ENCODE measurements at places on chromosomes 11 and 22.

DNA sequence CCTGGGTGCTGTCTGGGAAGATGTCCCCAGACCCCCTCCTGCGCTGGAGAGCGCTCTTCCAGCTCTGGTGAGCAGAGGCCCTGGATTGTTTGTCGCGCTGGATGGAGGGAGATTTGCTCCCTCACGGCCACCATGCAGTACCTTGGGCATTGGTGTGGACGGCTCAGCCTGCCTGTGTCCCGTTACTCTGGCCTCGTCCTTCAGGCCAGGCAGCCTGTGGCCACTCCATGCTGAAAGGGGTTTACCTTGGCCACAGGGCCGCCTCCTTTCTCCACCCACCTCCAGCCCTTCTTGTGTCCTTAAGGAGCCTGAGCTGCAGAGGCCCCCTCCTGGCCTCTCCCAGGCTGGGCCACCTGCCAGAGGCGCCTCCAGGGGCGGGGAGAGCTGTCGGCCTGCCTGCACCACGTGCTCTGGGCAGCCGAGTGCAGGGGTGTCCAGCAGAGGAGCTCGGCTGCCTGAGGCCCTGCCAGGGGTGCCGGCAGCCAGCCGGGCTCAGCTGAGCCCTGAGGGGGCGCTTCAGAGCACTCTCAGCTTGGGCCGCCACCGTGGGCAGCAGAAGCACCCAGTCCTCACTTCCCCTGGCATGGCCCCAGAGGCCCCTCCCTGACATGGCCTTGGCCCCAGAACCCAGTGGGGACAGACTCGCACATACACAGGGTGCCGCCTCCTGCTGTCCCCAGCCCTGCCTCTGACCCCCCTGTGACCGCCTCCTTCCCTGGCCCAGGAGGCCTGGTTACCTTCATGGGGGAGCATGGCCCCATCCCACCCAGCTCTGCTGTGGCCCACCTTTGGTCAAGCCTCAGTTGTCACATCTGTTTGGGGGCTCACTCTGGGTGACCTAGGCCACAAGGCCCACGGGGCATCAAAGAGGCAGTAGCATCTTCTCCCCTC is 3.4 kb downstream of the CCND1 start:
- DNase-seq = no peak

GRCh38 chr11:93728792-93729128 is 12.5 kb downstream of the TAF1D start:
- no peak for DNase-seq

DNA sequence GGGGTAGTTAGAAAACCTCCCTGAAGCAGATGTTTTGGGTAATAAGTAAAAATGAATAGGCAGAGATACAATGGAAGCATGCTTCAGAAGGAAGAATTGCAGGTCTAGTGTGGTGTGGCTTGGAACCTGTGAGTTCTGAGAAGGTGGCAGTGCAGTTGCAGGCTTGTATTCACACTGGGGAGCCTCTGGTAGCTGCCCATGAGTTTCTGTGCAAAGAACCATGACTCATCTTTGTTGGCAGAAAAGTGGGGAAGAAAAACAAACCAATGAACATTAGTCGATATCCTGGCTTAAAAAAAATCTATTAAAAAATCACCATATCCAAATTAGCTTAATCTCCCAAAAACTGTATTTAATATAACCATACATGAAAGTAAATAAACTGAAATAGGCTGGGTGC is 232.6 kb downstream of the FAT3 start:
- DNase-seq = no peak

GRCh38 chr22:40366068-40366467 is 4.3 kb upstream of the SGSM3 start:
- no peak for DNase-seq

GRCh38 chr11:124190298-124191139 is 7.4 kb downstream of the OR10D3 start:
- no peak for DNase-seq

DNA sequence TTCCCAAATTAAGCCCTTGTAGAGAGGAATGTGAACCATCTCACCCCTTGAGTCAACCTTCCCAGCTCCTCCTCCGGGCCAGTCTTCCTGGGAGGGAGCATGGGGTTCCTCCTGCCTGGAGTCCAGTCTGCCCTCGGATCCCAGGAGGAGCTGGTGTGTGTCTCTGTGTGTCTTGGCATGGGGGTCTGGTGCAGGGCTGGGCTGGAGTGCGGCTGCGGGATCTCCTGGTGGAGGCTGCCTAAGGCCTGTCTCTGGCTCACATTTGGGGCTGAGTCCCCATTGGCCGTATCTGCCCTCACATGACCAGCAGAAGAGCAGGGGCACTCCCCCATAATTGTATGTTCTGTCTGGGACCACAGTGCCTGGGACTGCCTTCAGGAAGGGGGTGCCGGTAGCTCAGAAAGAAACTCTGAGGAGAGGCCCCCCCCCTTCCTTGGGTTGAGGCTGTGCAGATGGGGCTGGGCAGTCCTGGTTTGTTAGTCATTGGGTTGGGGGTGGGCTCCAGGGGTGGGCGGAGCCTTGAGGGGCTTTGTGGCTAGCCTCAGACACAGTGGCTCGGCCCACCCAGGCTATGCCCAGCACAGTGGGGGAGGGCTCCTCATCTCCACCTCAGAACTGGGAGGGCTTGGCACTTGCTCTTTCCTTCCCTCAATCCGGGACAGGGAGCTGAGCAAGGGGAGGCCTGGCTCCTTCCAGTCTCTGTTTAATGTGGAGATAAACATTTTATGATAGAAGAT is 2.9 kb downstream of the C1QTNF5 start:
- no peak for DNase-seq

DNA sequence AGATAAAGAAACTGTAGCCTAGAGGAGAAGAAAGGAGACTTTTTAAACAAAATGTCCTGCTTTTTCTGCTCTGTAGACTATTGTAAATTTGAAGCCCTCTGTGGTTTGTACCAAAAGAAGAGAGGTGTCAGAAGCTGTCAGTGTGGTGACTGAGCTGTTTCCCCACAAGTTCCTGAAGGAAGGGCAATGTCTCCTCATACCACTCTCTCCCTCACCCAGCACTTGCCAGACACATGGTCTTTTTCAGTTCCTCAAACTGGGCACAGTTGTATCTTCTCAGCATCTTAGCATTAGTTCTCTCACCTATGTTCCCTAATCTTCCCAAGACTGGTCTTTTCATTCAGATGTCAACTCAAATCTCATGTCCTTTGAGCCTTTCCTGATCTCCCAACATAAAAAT is 4.3 kb downstream of the BCO2 start:
- no peak for DNase-seq

DNA sequence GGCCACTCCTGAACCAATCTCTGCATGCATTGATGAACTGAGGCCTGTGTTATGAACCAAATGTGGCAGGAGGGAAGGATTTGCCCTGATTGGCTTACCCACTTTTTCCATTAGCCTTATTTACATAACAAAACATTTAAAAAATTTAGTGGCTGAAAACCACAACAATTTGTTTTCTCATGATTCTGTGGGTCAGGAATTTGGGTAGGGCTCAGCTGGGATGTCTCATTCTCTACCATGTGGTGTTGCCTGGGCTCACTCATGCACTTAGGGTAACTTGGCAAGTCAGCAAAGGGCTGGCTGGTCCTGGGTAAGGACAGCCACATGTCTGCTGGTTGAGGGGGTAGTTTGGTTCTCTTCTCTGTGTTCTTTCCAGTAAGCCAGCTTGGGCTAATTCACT is 35.1 kb upstream of the CYP2R1 start:
- no peak for DNase-seq

GRCh38 chr11:19560156-19560555 is 152.5 kb upstream of the NAV2 start:
- DNase-seq = no peak

GRCh38 chr11:14041040-14041439 is 78.5 kb downstream of the SPON1 start:
- no peak for DNase-seq

DNA sequence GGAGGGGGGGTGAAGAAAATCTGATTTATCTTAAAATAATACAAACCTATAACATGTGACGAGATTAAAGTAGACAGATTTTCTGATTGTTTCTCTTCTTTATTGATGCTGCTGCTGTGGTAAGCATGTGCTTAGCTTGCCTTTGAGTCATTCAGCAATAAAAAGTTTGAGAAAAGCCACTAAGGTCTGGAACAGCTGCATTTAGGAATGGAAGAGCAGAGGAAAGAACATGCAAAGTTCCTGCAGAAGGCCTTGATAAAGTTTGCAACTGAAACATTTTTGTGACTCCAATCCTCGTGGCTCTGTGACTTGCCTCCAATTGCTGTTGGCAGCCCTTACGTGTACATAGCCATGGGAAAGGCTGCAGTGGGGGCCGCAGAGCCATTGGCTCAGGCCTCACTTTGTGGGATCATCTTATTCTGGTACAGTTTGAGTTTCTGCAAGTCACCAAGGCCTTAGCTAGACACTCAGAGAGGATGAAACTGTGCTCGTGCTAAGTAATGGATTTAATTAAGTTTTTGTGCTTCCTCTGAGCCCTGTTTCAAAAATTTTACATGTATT is 370.2 kb downstream of the AASDHPPT start:
- no peak for DNase-seq

DNA sequence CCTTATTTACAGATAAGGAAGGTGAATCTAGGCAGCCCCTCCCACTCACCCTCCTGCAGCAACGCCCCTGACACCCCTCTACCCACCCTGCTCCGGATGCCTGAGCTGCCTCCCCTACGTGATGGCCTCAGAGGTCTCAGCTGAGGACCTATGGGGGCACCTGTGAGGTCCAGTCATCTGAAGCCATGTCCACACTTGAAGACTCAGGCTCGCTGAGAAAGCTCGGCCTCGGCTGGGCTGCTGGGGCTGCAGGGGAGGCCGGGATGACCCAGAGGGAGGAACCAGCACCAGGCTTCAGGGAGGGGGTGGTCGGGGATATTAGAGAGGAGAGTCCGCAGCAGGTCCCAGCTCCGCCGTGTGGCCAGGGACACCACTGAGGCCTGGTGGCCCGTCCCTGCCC is 92.8 kb downstream of the BRD1 start:
- DNase-seq = no peak

DNA sequence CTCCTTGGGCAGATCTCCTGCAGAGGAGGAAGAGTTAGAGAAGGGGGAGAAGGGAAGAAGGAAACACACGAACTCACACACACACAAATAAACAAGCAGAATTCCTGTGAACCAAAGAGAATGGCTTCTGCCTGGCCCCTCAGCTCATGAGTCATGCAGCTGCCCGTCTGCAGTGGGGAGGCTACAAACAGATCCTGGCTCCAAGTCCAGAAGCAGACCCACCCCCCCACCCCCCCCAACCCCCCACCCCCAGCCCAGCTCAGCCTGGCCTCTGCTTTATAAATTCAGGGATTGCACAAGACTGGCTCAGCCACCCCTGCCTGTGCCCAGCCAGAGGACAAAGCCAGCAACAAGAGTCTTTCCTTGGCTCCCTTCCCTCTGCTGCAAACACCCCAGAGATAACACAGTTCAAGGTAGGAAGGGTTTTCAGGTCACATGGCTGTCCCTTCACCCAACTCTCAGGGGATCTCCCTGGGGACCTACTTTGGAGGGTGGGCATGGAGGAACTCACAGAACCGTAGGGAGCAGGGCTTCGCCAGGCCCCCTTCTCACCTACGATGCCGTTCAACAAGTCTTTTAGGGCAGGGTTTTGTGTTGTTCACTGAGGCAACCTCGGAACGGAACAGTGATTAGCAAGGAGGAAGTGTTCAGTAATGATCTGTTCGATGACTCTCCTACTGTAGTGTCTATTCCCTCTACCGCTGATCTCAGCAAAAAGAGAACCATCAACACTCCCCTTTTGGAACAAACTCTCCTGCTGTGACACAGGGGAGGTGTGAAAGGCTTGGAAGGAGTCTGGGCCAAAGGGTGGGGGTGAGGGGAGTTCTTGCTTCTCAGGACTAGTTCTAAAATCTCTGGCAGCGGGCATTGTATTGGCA is 35.5 kb downstream of the RPL27A start:
- DNase-seq = no peak

DNA sequence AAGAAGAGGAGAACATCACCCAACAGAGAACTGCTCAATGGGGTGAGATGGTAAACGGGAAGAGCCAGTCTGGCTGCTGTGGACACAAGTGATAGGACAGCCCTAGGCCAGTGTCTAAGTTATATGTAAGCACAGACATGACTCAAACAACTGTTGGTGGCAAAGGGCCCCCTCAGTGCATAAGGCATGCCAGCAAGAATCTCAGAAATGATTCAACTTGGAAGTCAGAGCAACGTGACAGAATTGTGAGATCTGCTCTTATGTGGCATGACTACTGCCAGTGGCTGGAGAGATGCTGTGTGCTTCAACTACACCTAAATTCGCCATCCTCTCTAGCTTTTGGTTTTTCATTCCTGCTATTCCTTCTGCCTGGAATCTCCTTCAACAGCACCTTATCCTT is 7.4 kb downstream of the SLN start:
- DNase-seq = no peak

GRCh38 chr11:5036669-5037068 is 9.7 kb upstream of the OR52J3 start:
- no peak for DNase-seq

All from stimulated activated CD8-positive, alpha-beta memory T cell treated with anti-CD3 and anti-CD28 coated beads, Interleukin-7, amount 100 ng/mL, for 1 hour (primary cell).